Fibroblast of skin of abdomen (primary cell): ENCODE measurements at places on chromosomes 4 and X.

DNA sequence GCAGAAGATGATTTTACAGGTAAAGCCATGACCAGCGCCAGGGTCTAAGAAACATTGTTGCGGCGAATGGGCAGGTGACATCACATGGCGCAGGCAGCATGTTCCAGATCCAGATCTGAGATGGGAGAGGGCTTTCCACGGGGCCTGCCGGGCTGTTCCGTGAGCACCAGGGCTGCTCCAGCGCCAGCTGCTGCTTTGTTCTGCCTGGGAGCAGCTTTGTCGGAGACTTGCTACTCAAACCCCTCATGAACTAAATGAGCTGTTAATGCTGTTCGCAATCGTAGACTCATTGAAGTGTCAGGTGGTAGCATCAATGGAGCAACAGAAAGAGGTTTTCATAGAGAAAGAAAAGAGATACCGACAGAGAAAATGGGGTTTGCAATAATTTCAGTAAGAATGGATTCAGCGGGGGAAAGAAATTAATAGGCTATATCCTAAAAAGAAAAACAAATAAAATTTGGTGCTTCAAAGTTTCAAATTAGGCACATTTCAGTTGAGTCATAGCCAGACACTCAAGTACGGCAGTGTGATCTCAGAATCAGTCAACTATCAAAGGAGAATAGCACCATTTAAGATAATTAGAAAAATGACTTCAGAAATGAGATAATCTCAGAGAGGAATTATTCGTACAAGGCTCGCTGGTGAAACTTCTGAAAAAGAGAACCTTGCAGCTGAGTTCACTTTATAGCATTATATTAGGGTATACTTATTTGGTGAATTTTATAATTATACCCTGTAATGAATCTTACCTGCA lies 23.9 kb downstream of the SORBS2 start:
- no peak for DNase-seq

- DNase-seq, result no peak
Observed at GRCh38 chr4:144223149-144223548, 82.6 kb upstream of the GYPA start.

DNA sequence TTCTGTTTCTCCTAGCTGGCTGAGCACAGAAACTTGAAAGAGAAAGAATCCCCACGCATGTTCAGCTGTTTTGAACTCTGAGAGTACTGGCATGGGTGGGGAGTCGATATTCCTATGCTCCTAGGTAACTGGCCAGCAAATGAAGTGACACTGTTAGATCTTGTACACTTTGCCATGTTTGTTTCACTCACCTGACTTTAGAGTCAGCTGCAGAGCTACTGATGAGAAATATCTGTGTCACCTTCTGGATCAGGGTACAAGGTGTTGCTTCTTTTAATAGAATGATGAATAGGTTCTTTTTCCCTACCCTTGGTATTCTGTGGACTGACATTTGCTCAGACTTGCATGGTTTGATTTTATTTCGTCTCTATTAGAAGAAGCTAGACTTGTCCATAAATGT lies 28.3 kb downstream of the OCRL start:
- DNase-seq, result no peak

DNA sequence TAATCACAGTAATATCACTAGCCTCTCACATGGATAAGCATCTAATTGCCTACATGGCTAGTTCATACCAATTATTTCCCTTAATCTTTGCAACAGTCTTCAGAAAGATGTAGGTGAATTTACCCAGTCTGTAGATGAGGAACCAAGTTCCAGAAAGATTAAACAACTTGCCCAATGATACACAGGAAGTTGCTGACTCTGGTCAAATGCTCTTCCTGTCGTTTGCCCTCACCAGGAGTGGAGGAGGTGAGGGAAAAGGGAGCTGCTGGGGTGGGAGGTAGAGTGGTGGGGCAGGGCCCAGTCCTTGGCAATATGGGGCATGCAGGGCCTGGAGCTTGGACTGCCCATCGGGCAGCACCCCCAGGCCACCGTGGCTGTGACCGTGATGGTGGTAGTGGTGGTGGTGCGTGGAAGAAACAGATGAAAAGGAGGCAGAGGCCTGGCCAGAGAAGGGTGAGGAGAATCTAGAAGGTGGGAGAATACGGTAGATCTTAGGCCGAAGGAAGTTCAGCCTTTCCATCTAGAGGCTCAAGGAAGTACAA lies 2.3 kb upstream of the KDM5C start:
- DNase-seq, result no peak

GRCh38 chr4:41420541-41420940 lies 117.4 kb upstream of the LIMCH1 start:
- no peak for DNase-seq

GRCh38 chr4:105546086-105546485 lies 6.3 kb upstream of the ARHGEF38 start:
- no peak for DNase-seq

DNA sequence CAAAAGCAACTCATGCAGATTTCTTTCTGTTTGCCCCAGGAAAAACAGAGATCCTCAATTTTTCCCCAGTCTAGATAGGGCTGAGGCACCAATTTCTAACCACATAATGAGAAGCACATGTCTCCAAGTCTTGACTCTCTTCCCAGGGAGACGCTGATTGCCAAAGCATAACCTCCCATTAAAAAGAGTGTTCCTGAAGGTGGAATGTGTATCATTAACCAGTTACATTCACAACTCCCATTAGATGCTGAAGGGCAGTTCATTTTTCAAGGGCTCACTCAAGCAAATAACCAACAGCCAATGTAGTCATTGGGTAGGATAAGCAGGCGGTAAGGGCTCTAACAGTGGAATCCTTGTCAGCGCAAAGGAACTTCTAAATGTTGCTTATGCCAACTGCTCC lies 27.5 kb downstream of the TMEM47 start:
- peak; percentile 68 for DNase-seq

DNA sequence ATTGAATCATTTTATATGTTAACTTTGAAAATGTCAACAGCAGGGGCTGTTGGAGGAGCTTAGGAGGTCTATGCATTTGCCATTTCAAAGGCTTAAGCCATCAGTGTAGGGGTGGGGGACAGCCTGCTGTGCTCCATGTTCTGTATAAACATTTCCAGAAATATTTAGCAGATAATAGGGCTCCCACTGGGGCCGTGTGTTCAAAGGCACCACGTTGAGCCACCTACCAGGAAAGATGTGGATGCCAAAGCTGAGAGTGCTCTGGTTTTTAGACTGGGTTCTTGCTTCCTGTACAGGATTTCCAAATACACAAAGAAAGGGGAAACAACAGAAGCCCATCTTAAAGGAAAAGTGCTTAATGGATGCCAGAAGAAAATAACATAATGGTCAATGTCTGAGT lies 219.5 kb downstream of the CENPC start:
- no peak for DNase-seq

GRCh38 chr4:1984406-1985191 lies 24.2 kb downstream of the NELFA start:
- no peak for DNase-seq

DNA sequence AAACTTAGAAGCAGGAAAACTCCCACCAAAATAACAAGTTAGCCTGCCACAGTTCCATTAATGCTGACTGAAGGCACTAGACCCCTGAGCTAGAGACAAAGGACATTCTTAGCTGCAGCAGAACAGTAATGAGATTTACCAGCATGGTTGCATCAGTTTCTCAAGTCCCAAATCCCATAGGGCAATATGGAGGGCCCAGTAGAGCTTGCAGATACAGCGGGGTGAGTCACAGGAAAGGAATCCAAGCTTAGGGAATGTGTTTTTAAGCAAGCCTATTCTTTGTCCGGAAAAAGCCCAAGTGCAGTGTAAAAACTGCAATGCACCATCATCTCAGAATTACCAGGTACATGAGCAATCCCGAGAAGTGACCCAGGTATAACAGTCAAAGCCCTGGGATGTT lies 51.3 kb upstream of the EXOC1L start:
- peak; percentile 88 for DNase-seq

- DNase-seq, result no peak
Observed at GRCh38 chr4:88866862-88867550, 169.4 kb upstream of the NAP1L5 start.
